ENCODE measurements at places on chromosomes 11 and 22.

GRCh38 chr11:76666830-76667229, 3.7 kb downstream of the LRRC32 start:
- no peak for DNase-seq

- no peak for DNase-seq
Observed at GRCh38 chr11:26597899-26598298, 25.8 kb upstream of the MUC15 start.

DNA sequence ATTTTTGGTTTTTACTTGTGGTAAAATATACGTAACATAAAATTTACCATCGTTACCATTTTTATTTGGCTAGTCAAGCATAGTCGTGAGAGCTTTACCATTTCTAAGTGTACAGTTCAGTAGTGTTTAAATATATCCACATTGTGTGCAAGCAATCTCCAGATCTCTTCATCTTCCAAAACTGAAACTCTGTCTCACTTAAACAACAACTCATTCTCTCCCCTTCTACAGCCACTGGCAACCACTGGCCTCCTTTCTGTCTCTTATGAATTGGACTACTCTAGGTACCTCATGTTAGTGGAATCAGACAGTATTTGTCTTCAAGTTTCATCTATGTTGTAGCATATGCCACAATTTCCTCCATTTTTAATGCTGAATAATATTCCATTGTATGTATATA, 37.4 kb downstream of the SMC1B start:
- peak; percentile 27 for DNase-seq

- no peak for DNase-seq
Observed at GRCh38 chr11:93329936-93330445, 551 bp upstream of the DEUP1 start.

DNA sequence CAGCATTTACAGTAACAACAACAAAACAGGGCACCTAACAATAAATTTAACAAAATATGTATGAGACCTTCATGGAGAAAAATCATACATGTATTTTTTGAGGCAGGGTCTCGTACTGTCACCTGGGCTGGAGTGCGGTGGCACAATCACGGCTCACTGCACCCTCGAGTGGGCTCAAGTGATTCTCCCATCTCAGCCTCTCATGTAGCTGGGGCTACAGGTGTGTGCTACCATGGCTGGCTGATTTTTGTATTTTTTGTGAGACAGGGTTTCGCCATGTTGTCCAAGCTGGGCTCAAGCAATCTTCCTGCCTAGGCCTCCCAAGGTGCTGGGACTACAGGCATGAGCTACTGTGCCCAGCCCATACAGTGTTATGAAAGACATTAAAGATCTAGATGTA, 278.1 kb downstream of the SWAP70 start:
- no peak for DNase-seq

GRCh38 chr11:60367009-60367408, 11.3 kb upstream of the MS4A7 start:
- DNase-seq: peak; percentile 69

GRCh38 chr22:38267086-38267485, 5.7 kb downstream of the TMEM184B start:
- no peak for DNase-seq

- DNase-seq: no peak
Observed at GRCh38 chr22:41915035-41915785, at the start of gene SHISA8. SHISA8 (minus strand) TSS chr22:41915074; CDS start chr22:41914667, 407 bp downstream.

- DNase-seq: no peak
Observed at GRCh38 chr22:37880668-37881440, 25.2 kb upstream of the MICALL1 start.

- no peak for DNase-seq
Observed at GRCh38 chr11:126008956-126009355, 53.7 kb downstream of the CDON start.

DNA sequence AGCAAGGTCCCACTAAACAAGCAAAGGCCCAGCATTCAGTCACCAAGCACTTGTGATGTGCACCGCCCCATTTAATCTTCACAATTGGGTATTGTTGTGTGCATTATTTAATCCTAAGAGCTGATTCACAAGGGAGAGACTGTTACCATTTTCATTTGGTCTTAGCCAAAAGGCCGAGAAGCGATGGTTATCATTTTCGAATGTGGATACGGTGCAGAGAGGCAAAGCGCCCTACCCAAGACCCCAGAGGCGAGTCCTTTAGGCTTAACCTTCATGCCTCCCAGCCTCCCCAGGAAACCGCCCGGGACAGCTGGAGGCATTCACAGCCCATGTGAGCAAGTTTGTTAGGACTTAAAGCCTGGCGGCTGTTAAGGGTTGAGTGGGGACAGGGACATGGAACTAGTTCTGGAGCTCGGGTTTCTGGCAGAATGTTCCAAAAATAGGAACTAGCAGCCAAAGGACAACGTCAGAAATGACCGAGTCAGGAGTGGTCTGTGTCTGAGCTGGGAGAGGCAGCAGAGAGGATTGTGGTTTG, 13.0 kb upstream of the UPK3A start:
- no peak for DNase-seq

- no peak for DNase-seq
Observed at GRCh38 chr11:132158696-132159095, 788.3 kb downstream of the NTM start.

DNA sequence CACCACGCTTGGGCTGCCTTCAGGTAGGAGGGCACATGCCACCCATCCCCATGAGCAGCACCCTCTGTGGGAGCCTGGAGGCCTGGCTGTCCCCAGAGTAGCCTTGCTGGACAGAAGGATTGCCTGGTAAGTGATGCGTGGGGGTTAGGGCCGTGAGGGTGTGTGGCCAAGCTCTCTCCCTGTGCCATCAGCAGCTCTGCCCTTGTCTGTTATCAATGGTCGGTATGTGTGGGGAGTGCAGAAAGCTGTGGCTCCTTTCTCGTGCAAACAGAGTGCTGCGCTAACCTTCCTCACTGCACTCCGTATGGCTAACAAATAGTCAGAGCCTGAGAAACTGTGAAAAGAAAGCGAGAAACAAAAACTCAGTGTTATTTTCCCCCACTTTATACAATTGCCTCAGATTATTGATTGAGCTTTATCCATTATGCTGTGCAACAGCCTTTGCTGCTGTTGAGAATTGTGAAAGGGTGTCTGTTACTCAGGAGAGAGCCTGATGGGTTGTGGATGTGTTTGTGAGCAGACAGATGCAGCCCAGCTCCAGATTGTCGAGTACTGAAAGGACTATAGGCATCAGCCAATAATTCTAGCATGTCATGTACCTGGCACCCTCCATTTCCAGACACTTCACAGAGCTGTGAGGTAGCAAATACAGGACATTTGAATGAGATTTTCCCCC, 432.2 kb downstream of the NTM start:
- DNase-seq: no peak

GRCh38 chr11:75150879-75151278, at the start of gene SLCO2B1:
SLCO2B1 (plus strand) TSS chr11:75151107; CDS start chr11:75151382, 275 bp downstream.
- no peak for DNase-seq

DNA sequence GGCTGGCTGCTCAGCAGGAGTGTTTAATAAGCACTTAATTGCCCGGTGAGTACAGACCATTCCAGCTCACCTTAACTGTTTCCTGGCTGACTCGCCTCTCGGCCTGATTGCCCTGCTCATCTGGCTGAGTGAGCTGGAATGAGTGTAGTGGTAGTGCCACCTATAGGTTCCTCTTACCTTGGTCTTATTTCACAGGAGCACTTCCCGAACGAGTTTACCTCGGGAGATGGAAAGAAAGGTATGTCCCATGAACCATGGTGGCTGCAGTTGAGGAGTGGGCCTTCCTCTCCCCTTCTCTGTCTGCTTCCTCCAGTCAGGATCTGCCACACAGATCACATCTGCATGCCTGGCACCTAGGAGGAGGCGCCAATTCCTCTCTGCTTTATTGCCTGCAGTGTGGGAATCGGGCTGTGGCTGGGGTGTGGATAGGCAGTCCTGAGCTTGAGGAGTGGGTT, 26.7 kb downstream of the UPB1 start:
- DNase-seq: peak; percentile 48

DNA sequence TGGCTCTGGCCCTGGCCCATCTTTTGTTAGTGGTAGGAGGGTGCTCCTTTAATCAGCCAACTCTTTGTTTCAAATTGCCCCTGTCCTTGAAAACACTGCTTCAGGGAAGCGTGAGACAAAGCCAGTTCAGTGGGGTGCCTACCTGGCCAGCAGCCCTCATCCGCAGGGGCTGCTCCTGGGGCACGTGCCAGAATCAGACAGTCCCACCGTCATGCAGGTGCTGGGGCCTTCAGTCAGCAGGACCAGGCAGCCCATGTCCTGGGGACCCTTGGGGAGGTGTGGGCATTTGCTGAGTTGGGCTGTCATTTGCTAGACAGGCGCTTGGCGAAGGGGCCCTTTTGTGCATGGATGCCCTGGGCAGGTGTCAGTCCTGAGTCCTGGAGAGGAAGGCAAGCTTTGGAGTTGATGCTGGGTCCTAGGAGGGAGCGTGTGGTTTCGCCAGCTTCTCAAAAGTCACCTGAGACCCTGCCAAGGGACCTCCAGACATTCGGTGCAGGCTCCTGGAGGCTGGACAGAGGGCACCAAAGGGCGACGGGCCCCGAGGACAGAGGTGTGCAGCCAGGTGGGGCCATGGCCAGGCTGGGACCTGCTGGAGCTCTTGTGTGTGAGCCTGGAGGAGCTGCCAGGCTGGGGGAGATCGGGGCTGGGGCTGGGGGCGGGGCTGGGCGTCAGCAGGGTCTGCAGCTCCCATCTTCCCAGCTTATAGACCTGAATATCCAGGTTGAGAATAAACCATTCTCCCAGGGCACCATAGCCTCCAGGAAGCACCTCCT, 15.0 kb upstream of the RTN4R start:
- DNase-seq: no peak

GRCh38 chr11:18677560-18677959, 21.0 kb upstream of the TMEM86A start:
- no peak for DNase-seq

- no peak for DNase-seq
Observed at GRCh38 chr11:58866788-58867187, 22.3 kb upstream of the GLYATL2 start.

DNA sequence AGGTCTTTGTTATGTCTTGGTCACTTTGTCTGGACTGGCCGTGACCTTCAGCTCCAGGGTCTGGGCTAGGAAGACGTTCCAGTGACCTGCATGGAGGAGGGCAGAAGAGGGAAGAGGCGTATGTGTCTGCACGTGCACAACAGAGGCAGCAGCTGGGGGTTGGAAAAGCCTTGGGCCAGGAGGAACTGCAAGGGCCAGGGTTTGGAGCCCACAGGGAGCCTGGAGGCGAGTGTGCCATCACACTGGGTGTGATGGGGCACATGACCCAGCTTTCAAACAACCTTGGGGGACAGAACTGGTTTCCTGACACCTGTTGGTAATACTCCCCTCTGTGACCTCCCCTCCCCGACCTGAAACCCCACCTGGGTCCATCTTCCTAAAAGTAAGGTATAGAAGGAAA, 34.7 kb downstream of the CHRDL2 start:
- DNase-seq: no peak

DNA sequence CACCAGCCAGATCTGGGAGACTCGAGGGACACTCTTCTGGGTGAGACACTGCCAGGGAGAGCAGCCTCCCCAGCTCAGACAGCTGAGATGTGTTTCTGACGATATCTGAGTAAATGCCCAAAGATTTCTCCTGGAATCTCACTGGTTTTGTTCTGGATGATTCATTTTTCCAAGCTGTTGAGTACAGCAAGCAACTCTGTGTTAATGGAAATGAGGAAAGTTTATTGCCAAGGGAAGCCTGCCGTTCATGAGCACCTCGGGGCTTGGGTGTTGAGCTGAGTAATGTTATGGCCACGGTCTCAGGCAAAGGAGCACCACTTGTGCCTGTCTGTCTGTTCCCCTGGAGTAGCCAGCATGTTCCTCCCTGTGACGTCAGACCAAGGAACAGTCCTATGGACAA, 1132.4 kb downstream of the BRD1 start:
- DNase-seq: no peak

GRCh38 chr11:75768112-75768908, at the start of gene DGAT2:
DGAT2 (plus strand) TSS chr11:75768778; CDS start chr11:75768992, 214 bp downstream.
- DNase-seq: no peak

GRCh38 chr11:55357560-55358184, 10.1 kb upstream of the OR4A15 start:
- no peak for DNase-seq

DNA sequence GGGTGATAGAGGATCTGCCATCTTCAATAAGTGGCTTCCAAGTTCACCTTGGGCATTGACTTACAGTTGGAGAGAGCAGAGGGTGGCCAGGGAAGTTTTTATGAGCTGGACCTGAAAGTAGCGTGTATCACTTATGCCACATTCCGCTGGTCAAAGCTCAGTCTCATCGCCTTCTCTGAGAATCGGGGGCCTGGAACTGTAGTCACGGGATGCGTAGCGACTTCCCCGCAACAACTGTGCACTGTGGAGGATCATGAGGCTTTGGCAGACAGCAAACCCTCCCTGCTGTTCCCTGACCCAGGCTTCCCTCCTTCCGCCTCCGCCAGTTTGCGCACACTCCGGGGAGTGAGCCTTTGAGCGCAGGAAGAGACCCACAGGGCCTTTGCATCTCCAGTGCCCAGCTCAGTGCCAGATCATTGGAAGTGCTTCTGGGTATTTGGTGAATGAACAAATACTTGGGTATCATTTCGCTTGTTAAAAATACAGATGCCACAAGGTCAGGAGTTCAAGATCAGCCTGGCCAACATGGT, 95.5 kb downstream of the CEP164 start:
- DNase-seq: no peak

GRCh38 chr11:17561526-17561925, 14.5 kb downstream of the OTOG start:
- DNase-seq: no peak

DNA sequence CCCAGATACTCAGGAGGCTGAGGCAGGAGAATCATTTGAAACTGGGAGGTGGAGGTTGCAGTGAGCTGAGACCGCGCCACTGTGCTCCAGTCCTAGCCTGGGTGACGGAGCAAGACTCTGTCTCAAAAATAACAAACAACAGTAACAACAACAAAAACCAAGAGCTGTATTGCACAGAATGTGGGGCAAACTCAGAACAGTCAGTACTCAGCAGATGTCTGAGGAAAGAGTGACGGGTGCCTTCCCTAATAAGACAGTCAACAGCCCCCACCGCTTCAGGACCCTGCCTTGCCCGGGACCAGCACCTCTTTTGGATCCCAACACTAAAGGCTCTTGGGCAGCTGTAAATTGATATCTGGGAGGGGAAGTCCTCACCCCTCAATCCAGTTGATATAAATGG, 40.3 kb downstream of the RIBC2 start:
- no peak for DNase-seq

- no peak for DNase-seq
Observed at GRCh38 chr22:47191671-47192650, 429.5 kb downstream of the TBC1D22A start.

DNA sequence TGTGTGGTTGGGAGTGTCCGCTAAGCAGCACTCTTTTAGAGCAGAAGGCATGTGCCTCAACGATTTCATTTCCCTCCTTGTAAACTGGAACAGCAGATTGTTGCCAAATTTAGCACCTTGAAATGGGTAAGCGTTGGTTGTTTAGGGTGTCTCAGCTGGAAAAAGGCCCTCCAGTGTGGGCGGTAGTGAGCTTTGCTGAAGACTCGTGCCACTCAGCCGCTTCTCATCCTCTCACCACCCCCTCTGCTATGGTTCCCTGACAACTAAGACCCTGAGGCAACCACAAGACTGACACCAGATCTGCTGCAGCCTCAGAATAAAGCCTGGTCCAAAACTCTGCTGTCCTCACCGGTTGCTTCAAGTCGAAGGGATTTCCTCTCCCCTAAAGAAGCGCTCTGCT, 9.9 kb upstream of the FERMT3 start:
- DNase-seq: no peak

- no peak for DNase-seq
Observed at GRCh38 chr11:14872032-14872431, 20.0 kb downstream of the CYP2R1 start.

- DNase-seq: no peak
Observed at GRCh38 chr11:46918083-46918787, at the start of gene LRP4. LRP4 (minus strand) TSS chr11:46918550; CDS start chr11:46918379, 171 bp downstream.

Measured in GM12864 (cell line).